ENCODE measurements at places on chromosomes 16 and 17. TPM values are rescaled to one million over a fixed set of nuclear protein-coding genes. Genes with fewer than 3 reads are reported as not detected.

DNA sequence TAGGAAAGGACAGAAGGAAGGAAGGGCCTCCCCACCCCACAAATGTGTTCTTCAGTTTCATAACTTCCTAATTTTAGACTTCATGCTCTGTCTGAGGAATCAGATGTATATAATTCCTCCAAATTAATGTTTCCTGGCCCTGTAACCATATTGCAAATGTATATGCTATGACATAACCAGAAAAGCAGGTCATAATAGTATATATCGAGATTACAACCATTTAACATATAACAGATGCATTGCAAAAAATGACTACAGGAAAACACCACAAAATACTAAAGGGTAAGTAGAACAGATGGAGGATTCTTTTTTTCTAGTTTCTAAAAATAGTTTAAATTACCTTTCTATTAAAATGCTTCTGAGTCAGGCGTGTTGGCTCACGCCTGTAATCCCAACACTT is 3.1 kb upstream of the EXOC7 start:
- no peak overlapping the region for H3K4me3 ChIP-seq
- no peaks in the 10 kb centered on the region for H3K4me1 ChIP-seq
- H3K27me3 ChIP-seq = no peaks in the 10 kb centered on the region
- no peak for DNase-seq

TBC1D3H gene
- total RNA-seq = not detected

DNA sequence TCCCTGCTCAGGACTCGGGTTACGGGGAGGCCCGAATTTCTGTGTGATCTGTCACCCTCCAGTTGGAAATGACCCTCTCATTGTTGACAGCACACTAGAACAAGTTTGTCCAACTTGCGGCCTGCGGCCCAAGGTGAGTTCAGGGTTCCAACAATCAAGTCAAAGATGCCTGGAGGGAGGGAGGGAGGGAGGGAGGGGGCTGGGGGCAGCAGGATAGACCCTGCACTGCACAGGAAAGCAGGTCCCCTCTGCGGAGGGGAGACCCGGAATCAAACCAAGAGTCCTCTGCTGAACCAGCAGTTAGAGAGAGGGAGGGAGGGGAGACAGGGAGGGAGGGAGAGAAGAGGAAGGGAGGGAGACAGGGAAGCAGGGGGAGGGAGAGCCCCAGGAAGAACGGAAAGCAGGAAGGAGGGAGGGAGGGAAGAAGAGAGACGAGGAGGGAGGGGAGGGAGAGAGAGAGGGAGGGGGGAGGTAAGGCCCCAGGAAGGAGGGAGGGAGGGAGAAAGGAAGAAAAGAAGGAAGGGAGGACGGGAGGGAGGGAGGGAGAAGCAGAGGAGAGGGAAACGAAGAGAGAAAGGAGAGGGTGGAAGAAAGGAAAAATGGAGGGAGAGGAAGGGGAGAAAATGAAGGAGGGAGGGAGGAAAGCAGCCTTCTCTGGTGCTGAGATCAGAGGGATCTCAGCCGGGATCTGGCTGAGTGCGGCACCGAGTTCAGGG is 96.7 kb upstream of the CDH5 start:
- H3K36me3 ChIP-seq = no peaks in the 10 kb centered on the region
- no peak overlapping the region for H3K27ac ChIP-seq
- H3K4me1 ChIP-seq = no peaks in the 10 kb centered on the region

NUTF2 gene
- 80.7 TPM for total RNA-seq

All from aorta (tissue), 5 donors.